ENCODE measurements at places on chromosomes 11 and 22.
A peak's percentile ranks its signal among the peaks of the same experiment; 100 is the strongest.

DNA sequence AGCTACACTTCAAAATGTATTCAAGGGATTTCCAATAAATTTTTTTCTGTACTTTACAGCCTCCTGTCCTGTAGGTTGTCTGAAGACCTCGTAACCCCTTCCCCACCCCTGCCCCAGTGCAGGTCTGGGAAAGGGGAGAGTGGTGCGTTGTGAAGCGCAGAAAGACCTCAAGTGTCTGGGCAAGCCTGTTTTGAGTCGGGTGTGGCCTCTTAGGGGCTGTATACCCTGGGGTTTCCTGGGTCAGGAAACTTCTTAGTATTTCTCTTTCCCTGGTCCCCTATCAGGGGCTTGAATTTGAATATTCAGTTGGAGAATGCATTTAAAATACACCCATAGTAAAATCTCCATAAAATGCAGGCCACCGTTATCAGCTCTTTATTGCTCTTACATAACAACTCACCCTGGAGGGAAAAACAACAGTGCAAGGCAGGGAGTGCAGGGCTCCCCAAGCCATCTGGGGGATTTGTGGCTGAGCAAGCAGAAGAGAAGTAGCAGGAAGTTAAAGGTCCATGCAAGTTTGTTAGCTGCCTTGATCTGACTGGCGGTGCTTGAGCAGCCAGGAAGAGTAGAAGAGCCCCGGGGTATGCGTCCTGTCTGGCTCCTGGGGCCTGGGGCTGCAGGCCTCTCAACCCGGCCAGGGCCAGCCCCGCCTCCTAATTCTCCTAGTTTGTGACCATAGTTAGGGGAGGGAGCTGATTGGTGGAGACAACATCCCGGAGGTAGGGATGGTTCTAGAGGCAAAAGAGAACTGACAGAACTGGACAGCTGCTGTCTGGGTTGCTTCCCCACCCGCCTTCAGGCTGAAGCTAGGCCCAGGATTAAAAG, 25.7 kb downstream of the ARHGAP1 start:
- peak; percentile 46 for DNase-seq

DNA sequence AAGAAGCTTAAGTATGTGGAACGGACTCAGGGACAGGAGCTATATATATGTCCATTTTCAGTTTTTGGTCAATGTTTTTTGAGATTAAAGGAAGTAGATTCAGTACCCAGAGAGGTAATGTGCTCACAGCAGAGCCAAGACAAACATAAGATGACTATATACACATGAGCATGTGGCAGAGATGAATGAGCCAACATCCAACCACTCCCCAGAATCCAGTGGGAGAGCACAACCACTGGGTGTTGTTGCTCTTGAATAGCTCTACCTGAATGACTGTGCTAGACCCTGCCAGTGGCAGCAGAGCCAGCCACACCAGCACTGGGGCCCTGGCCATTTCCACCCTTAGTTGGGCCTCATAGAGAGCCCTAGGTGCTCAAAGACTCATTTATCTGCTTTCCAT, 10.7 kb upstream of the SYTL2 start:
- DNase-seq, result peak; percentile 56

DNA sequence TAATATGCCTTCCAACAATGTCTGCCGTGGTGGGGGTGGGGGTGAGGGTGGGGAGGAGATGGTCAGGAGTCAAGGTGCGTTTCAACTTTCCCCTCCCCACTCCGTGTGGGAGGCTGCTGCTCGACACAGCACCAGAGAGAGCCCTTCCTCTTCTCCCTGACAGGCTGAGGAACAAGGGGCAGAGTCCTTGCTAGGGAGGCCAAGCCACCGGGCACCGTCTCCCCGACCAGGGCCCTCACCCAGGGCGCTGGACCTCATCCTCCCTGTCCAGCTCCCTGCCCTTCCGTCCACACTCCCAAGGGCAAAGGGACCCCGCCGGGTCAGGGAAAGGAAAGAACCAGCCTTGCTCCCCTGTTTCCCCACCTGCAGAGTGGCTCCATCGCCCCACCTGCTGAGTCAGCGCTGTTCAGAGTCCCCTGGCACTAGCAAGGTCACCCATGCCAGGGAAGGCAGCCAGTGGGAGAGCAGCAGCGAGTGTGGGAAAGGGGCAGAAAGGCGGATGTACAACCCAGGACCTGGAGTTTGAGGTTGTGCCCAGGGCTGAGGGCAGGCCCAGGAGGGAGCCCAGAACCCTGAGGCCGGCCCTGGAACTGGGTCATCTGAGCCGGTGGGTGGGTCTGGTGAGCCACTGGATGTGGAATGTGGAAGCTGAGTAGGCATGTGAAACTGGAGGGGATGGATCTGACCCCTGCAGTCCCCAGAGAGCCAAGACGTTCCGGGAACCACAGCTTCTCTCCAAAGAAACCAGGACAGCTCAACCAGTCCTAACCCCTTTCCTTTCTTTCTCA, 47.2 kb downstream of the BUD13 start:
- DNase-seq, result peak; percentile 76

DNA sequence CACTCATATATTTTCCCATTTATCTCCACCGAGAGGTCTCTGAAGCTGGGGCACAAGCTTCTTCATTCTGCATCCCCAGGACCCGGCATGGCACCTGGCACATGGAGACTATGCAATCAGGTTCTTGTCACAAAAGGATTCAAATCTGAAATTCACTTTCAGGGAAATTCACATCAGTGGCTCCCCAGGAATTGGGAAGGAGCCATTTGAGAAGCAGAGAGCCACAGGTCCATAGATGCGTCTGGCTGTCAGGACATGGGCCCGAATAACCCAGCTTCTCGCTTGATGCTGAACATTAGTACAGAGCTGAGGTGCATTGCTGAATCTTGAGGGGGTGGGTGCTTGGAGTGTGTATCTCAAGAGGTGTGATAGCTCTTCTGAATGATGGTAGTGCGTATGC, 82.5 kb downstream of the TSPAN18 start:
- no peak for DNase-seq

Data from EH (cell line).